ENCODE measurements at places on chromosomes 3 and 15.

DNA sequence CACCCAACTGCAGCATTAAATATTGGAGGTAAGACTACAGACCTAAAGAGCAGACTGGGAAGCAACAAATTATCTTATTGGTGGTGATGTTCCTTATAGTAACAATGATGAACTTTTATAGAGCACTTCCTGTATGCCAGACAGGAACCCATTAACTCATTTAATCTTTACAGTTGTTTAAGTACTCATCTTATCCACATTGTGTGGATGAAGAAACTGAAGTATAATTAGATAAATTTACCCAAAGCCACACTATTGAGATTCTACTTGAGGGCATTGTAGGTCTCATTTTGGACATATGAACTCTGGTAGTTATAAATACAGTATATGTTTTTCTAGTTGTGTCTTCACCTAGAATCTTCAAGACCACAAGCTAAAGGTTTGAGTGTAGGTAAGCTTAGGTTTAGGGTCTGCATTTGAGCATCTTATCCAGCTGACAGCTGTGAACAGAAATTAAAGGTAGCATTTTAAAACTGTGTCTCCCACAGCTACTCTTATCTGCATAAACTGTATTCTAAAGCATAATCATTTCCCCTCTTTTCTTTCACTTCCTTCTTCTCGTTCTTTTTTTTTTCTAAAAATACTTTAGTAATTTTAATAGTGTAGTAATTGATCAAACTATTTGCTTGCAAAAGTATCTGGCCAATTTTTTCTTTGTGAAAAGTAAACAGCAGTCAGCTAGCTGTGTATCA is 138.2 kb downstream of the UBE2E2 start:
- no peak for DNase-seq

DNA sequence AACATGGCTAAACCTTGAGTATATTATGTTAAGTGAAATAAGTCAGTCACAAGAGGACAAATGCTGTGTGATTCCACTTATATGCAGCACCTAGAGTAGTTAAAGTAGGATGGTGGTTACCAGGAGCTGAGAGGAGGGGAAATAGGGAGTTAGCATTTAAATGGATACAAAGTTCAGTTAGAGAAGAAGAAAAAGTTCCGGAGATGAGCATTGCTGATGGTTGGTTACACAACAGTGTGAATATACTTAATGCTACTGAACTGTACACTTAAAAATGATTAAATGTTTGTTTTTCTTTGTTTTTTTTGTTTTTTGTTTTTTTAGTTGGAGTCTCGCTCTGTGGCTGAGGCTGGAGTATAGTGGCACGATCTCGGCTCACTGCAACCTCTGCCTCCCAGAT is 67.7 kb upstream of the OSTN start:
- no peak for DNase-seq

- no peak for DNase-seq
Measured at GRCh38 chr3:133578548-133579191, 5.2 kb downstream of the CDV3 start.

- no peak for DNase-seq
Measured at GRCh38 chr3:101133652-101134051, 140.4 kb upstream of the ABI3BP start.

GRCh38 chr3:113219605-113220300 is 8.4 kb downstream of the BOC start:
- DNase-seq: no peak

- no peak for DNase-seq
Measured at GRCh38 chr3:58039601-58040000, 31.4 kb downstream of the FLNB start.

- DNase-seq: no peak
Measured at GRCh38 chr3:167723872-167724271, 10.8 kb downstream of the PDCD10 start.

DNA sequence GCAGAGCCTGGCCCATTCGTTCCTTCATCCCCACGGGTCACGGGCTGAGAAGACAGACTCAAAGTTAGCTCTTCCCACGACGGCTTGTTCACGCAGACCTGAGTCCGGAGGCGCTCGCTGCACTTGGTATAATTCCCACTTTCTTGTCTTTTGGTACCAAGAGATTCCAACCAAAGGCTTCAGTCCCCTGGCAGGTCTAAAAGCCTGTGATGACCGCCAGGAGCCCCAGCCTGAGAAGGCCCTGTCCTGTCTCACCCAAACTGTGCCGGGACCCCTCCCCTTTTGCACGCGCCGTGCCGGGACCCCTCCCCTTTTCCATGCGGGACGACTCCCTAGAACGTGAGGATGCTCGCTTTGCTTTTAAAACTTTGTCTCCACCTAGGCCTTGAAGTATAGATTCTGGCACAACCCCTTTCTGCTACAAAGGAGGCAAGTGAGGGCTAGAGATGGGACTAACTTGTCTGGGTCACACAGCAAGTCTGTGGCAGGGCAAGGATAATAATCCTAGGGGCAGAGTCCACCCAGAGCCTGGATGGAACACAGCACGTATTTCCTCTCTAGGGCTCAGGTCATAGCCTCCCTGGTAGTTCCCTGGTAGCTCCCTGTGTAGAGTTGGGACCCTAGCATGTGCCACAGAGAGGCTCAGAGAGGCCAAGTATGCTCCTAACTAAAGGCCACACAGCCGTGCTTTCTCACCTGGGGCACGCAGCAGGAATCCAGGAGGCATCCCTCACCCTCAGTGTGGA is 211.3 kb downstream of the XXYLT1 start:
- DNase-seq: no peak

- no peak for DNase-seq
Measured at GRCh38 chr3:176428552-176428951, 768.7 kb downstream of the TBL1XR1 start.

DNA sequence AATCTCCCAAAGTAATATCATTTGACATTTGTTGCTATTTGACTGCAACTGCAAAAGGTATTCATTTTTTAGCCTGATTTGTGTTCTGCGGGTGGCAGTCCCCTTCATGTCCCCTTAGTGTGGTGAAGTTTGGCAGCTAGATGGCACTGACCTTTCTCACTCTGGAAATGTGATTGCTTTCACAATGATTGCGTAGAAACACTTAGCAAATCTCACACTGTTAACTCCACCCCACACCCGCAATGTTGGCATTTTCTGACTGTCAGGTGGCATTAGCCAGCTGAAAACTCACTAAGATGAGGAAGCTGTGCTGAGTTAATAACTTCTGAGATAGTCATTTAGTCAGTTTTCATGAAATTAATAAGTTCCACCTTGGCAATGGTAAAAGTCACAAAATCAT is 76.9 kb downstream of the TRIM69 start:
- no peak for DNase-seq

GRCh38 chr15:78642331-78642730 is 1.3 kb upstream of the CHRNB4 start:
- no peak for DNase-seq

DNA sequence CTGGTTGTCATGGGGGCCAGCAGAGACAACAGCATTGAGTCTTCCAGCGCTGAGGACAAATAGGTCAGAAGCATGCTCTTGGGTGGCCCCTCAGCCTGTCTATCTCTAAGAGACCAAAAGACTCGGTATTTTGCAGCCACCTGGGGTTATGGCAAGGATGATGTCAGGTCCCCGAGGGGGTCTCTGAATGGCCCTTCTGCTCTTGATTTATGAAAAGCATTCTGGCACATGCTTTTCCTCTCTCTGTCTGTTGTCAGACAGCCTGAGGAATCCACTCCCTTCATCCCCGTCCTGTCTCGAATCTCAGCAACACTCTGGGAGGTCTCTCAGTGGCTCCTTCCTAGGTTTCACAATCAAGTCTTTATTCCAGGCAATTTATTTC is 156.6 kb upstream of the RGMA start:
- DNase-seq: no peak

- DNase-seq: no peak
Measured at GRCh38 chr3:134974624-134975023, 179.6 kb downstream of the EPHB1 start.

DNA sequence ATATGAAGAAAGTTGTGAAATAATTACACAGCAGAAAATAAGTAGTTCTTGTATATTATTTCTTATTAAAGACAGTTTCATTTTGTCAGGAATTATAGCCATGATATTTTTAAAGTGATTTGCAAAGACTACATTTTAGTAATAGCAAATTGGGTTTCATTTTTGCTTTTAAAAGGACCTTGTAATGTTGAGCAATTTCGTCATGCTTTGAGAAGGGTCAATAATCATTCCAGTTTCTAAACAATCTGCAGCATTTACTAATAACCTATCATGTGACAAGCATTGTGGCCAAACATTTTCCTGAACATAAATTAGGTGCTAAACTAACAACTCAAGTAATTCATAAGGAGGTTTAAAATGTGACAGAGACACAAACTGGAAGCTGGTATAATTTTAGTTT is 214.4 kb upstream of the CBLB start:
- no peak for DNase-seq

- DNase-seq: no peak
Measured at GRCh38 chr3:47016086-47016933, 36.8 kb downstream of the NBEAL2 start.

GRCh38 chr3:66483006-66483405 is 17.8 kb downstream of the LRIG1 start:
- DNase-seq: no peak

- DNase-seq: no peak
Measured at GRCh38 chr15:45611305-45611704, 23.5 kb upstream of the SQOR start.
